ENCODE measurements at places on chromosomes 5 and 9.

- no peak for DNase-seq
Observed at GRCh38 chr9:137427454-137428310, 4.5 kb downstream of the NOXA1 start.

DNA sequence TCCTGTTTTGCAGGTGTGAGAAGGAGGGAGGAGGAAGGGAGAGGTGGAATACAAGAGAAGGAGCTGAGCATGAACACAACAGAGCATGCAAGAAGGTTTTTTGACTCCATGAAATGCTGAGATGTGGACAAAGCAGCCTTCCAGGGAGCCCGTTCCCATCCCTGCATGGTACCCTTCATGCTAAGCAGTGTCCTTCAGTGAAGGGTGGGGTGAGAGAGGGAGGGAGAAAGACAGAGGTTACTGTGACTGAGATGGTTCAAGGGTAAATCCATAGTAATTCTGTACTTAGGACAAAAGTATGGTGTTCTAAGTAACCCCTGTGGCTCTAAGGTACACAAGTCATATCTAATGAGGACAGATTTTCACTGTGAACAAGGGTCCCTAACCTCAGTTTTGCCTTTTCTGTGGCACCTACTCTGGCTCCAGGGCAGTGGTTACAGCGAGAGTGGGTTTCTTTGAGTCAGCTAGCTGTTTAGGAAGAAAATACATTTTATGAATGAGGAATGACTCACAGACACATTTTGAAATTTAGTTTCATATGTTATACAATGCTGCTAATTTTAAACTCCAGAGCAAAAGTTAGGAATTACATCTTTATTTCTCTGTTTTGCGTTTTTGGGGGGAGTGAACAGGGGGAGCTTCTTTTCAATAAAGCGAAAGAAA, 184.9 kb upstream of the SLC12A2 start:
- DNase-seq, result peak; percentile 3

DNA sequence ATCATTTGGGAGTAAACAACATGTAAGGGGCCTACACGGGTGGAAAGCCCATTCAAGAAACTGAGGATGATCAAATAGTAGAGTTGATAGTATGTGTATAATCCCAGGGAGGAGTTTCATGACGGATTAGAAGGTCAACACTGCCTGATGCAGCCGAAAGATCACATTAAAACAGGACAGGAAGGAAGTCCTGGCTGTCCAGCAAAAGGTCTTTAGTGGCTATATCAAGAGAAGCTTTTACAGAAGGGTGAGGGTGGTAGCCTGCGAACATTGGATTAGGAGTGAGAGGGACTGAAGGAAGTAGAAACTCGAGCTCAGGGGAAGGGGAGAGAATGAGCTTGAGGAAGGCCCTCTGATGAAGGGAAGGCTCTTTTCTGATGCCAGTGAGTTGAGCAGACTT, 36.0 kb downstream of the DOCK8 start:
- no peak for DNase-seq

DNA sequence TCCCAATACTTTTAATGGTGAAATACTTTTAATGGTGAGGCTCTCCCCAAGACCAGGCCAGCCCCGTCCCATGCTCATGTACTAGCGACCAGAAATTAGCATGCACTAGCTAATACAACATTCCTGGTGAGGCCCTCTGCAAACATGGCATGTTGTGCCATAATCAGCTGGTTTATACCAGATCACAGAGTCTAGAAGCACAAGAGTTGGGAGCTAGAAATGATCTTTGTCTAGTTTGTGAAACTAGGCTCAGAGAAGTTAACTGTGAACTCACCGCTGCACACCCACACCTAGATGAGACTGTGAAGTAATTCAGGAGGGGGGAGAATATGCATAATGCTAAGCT, 37.4 kb downstream of the MTMR12 start:
- DNase-seq, result no peak

GRCh38 chr5:173715607-173716006, 99.2 kb upstream of the BOD1 start:
- DNase-seq, result no peak

- DNase-seq, result no peak
Observed at GRCh38 chr5:96187309-96188027, 225.8 kb upstream of the ELL2 start.

- DNase-seq, result no peak
Observed at GRCh38 chr9:131545003-131545785, at the start of gene PRRT1B. Gene PRRT1B, plus strand, starts transcription at chr9:131545523. Its CDS starts 93 bp downstream, at chr9:131545616.

GRCh38 chr9:22337261-22337660, 109.4 kb upstream of the DMRTA1 start:
- DNase-seq, result no peak

DNA sequence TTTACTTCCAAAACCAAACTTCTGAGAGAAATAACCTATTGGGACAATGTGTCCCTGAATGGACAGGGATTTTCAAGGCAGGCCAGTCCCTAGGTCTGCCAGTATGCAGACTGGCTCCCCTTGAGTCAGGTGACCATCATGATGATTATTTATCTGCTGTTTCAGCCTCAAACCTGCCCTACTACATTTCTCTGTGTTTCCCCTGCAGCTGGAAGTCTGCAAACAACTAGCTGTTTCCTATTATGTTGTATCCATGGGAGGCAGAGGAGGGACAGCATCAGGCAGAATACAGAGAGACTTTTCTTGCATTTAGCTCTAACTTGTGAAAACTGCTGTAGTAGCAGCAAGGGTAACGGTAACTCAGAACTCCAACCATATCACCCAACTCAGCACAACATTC, 36.2 kb upstream of the IFNK start:
- DNase-seq, result no peak

DNA sequence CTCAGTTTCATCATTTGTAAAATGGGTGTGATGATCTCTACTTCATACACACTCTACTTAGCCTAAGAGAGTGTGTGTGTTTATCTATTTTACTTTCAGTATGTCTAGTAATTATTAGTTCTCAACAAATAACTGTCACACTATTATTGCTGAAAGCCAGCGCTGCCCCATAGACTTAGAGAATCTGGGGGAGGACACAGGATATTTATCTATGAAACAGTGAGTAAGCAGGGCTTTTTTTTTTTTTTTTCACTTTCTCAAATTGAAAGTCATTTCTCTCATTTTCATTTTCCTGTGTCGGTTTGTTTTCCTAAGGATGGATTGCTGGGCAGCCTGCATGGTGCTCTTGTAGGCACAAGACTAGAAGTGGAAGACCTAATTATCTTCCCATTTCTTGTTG, 248.4 kb upstream of the RPS23 start:
- DNase-seq, result no peak

Data from T-helper 2 cell (primary cell).